Activated CD4-positive, alpha-beta T cell treated with anti-CD3 and anti-CD28 coated beads, Interleukin-2, amount 10 ng/mL, durations not matched to agents 7 days and 5 days (primary cell): ENCODE measurements at places on chromosomes 11 and 22.

GRCh38 chr11:112581747-112582146 is 321.1 kb upstream of the PLET1 start:
- H3K27ac ChIP-seq = no peak overlapping the region
- H3K4me3 ChIP-seq = no peak overlapping the region
- DNase-seq = no peak
- H3K4me1 ChIP-seq = no peaks in the 10 kb centered on the region
- H3K36me3 ChIP-seq = no peaks in the 10 kb centered on the region
- no peaks in the 10 kb centered on the region for H3K27me3 ChIP-seq

- peaks cover 34% of the 10 kb centered on the region for H3K4me1 ChIP-seq
- no peaks in the 10 kb centered on the region for H3K27me3 ChIP-seq
- no peak for DNase-seq
- H3K36me3 ChIP-seq = peaks cover 2% of the 10 kb centered on the region
- H3K27ac ChIP-seq = peak overlapping the region; percentile 95
- peak overlapping the region; percentile 98 for H3K4me3 ChIP-seq
These were observed 284 bp downstream of the CCS start for GRCh38 chr11:66593303-66593635.

- peaks cover 24% of the 10 kb centered on the region for H3K4me1 ChIP-seq
- peak overlapping the region; percentile 86 for H3K27ac ChIP-seq
- DNase-seq = no peak
- H3K4me3 ChIP-seq = peak overlapping the region; percentile 89
- H3K27me3 ChIP-seq = no peaks in the 10 kb centered on the region
These were observed 457 bp downstream of the RNF141 start for GRCh38 chr11:10540546-10540914.

GRCh38 chr11:44761551-44761961 is 34.8 kb downstream of the TSPAN18 start:
- no peak for DNase-seq
- no peaks in the 10 kb centered on the region for H3K36me3 ChIP-seq
- no peaks in the 10 kb centered on the region for H3K4me1 ChIP-seq
- H3K27me3 ChIP-seq = peaks cover 11% of the 10 kb centered on the region
- H3K4me3 ChIP-seq = no peak overlapping the region

GRCh38 chr22:30640361-30640760 is 4.8 kb downstream of the SLC35E4 start:
- no peaks in the 10 kb centered on the region for H3K27me3 ChIP-seq
- H3K4me3 ChIP-seq = no peak overlapping the region
- no peak for DNase-seq
- H3K4me1 ChIP-seq = peaks cover 32% of the 10 kb centered on the region
- H3K36me3 ChIP-seq = peaks cover 9% of the 10 kb centered on the region

DNA sequence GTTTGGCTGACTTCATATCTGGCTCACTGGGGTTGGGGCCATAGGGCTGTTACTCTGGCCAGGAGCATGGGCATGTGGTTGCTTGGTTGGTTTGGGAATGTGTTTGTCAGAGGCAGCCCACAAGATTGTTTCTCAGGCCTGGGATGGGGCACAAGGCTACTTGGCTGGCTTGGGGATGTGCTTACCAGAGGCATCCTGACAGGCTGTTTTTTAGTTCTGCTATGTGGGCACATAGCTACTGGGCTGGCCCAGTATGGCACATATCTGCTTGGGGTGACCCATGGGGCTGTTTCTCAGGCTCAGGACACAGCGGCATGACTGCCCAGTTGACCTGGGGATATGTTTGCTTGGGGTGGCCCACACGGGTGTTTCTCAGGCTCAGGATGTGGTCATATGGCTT is 94.6 kb upstream of the PGR start:
- no peaks in the 10 kb centered on the region for H3K4me1 ChIP-seq
- no peak overlapping the region for H3K27ac ChIP-seq
- no peaks in the 10 kb centered on the region for H3K27me3 ChIP-seq
- no peaks in the 10 kb centered on the region for H3K36me3 ChIP-seq
- no peak overlapping the region for H3K4me3 ChIP-seq

DNA sequence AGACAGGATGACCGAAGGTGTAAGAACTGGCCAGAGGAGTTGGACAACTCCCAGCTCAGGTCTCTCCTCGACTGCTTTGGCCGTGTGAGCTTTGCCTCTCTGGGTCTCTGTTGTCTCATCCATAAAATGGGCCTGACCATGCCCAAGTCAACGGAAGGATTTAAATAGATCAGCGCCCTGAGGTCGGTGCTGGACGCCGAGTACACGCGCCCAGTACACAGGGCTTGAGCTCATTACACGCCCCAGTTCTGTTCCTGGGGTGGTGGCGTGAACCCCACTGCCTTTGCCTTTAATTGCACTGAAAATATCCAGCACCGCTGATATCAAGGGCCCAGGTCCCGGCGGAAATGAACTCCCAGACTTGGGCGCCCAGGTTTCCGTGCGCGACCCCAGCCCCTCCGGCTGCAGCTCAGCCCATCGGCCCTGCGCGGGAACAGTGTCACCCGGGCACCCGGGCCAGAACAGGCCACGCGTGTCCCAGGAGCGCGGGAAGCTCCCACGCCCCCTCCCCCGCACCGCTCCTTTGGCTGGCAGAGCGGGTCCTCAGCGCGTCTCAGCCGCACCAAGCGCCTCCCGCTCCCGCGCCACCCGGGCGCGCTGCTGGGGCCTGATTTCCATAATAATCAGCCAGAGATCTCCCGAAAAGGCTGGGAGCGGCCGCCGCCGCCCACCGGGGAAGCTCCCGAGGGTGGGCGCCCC is 42.2 kb downstream of the CYTH4 start:
- no peak overlapping the region for H3K27ac ChIP-seq
- no peak overlapping the region for H3K4me3 ChIP-seq
- no peaks in the 10 kb centered on the region for H3K36me3 ChIP-seq
- no peaks in the 10 kb centered on the region for H3K4me1 ChIP-seq
- no peak for DNase-seq

- no peak for DNase-seq
- no peak overlapping the region for H3K27ac ChIP-seq
These were observed 73.8 kb upstream of the GAL start for GRCh38 chr11:68610452-68611116.

DNA sequence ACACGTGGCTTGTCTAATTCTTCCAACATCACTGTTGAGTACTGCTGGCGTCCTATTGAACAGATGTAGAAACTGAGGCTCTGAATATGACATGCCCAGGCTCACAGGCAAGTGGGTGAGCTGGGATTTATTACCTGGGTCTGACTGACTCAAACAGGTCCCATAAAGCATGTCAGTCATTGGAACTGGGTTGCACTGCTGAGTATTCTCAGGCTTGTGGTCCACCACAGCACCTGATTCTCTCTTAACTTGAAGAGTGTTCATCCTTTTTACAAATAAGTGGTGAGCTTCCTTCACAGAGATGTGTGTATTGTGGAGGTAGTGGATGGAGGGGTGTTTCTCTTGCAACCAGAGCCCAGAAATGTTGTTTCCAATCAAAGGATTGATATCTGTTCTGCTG is 44.5 kb downstream of the SC5D start:
- H3K36me3 ChIP-seq = peaks cover 4% of the 10 kb centered on the region
- peak; percentile 39 for DNase-seq
- peaks cover 60% of the 10 kb centered on the region for H3K4me1 ChIP-seq
- H3K4me3 ChIP-seq = no peak overlapping the region
- peaks cover 6% of the 10 kb centered on the region for H3K27me3 ChIP-seq
- H3K27ac ChIP-seq = peak overlapping the region; percentile 55

GRCh38 chr11:116388146-116388545 is 384.6 kb downstream of the BUD13 start:
- H3K4me1 ChIP-seq = no peaks in the 10 kb centered on the region
- no peak for DNase-seq
- H3K36me3 ChIP-seq = no peaks in the 10 kb centered on the region
- H3K27ac ChIP-seq = no peak overlapping the region
- H3K27me3 ChIP-seq = no peaks in the 10 kb centered on the region

DNA sequence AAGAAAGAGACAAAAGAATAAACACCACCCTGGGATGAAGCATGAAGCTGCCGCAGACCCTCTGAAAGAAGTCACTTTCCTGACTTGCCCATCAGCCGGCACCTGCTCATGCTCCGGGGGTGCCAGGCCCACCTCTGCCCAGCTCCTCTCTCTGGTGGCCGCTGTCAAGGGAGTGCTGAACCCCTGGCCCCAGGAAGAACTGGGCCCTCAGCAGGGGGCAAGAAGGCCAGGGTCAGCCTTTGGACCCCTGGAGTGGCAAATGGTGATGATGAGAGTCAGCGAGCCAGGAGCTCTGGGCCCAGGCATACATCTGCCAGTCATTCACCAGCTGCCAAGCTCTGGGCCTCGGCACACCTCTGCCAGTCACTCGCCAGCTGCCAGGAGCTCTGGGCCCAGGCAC is 17.4 kb downstream of the TTLL8 start:
- peaks cover 22% of the 10 kb centered on the region for H3K27me3 ChIP-seq
- H3K4me1 ChIP-seq = peaks cover 2% of the 10 kb centered on the region
- no peaks in the 10 kb centered on the region for H3K36me3 ChIP-seq
- DNase-seq = no peak
- no peak overlapping the region for H3K27ac ChIP-seq

DNA sequence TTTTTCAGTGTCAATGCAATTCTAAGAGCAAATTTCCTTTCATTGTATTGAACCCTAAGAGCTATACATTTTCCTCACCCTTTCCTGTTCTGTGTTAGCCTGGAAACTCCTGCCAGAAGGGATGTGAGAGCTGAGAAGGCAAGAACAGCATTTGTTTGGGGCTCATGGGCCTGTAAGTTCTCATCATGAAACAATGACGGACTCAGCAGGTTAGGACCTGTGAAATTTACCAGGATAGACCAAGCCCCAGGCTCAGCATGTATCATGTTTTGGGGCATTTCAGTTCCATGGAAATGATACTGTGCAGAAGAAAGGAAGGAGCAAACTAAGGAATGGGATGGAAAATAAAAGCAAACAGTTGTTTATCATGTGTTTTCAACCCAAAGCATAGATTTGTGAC is 41.6 kb downstream of the NTM start:
- no peak for DNase-seq
- no peaks in the 10 kb centered on the region for H3K27me3 ChIP-seq
- H3K36me3 ChIP-seq = no peaks in the 10 kb centered on the region
- no peak overlapping the region for H3K4me3 ChIP-seq

- no peaks in the 10 kb centered on the region for H3K36me3 ChIP-seq
- no peaks in the 10 kb centered on the region for H3K4me1 ChIP-seq
- no peak overlapping the region for H3K27ac ChIP-seq
These were observed 127.7 kb downstream of the MN1 start for GRCh38 chr22:27673839-27674238.

GRCh38 chr22:40967111-40967760 is 16.1 kb downstream of the RBX1 start:
- no peak overlapping the region for H3K4me3 ChIP-seq
- peaks cover 23% of the 10 kb centered on the region for H3K4me1 ChIP-seq
- no peaks in the 10 kb centered on the region for H3K27me3 ChIP-seq
- DNase-seq = no peak

GRCh38 chr11:132944569-132944944 is 587.7 kb downstream of the OPCML start:
- peaks cover 2% of the 10 kb centered on the region for H3K4me1 ChIP-seq
- no peak overlapping the region for H3K4me3 ChIP-seq
- peaks cover 26% of the 10 kb centered on the region for H3K27me3 ChIP-seq
- no peak for DNase-seq

DNA sequence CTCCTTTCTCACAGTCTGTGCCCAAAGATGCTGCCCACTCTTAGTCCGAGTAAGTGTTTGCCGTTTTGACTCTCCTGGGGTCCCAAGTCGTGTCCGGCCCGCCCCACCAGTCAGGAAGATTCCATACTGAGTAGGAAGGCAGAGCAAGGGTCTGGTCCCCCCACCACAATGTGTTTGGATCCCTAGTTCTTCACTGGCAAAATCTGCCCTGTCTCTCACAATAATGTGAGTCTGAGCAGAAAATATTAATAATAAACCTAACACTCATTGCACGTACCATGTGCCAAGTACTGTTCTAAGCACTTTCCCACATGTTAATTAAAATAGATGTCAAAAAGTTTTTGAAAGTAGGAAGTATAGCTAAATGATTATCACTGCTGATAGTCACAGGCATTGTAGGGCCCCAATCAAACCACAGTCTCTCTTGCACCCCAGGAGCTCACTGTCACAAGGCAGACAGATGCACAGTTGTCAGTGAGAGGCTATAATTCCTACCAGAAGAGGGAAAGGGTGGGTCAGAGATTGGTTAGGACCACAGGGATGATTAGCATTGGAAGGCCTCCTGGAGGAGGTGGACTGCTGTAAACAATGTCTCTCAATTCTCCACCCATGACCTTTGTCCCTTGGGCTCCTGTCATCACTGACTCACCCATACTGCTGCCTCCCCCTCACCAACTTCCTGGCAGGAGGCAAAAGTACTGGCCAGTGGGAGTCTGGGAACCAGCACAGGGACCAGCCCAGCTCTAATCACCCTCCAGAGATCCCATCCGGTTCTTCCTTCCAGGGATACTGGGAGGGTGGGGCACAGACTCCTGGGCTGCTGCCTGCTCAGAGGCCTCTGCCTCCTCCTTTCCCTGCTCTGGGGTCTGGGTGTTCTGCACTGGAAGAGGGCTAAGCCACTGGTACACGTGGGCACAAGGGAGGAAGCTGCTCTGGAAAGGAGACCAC is 1.0 kb upstream of the POLD4 start:
- peak overlapping the region; percentile 99 for H3K27ac ChIP-seq
- peak overlapping the region; percentile 89 for H3K4me3 ChIP-seq
- peaks cover 36% of the 10 kb centered on the region for H3K4me1 ChIP-seq
- H3K27me3 ChIP-seq = peaks cover 12% of the 10 kb centered on the region
- peaks cover 8% of the 10 kb centered on the region for H3K36me3 ChIP-seq

DNA sequence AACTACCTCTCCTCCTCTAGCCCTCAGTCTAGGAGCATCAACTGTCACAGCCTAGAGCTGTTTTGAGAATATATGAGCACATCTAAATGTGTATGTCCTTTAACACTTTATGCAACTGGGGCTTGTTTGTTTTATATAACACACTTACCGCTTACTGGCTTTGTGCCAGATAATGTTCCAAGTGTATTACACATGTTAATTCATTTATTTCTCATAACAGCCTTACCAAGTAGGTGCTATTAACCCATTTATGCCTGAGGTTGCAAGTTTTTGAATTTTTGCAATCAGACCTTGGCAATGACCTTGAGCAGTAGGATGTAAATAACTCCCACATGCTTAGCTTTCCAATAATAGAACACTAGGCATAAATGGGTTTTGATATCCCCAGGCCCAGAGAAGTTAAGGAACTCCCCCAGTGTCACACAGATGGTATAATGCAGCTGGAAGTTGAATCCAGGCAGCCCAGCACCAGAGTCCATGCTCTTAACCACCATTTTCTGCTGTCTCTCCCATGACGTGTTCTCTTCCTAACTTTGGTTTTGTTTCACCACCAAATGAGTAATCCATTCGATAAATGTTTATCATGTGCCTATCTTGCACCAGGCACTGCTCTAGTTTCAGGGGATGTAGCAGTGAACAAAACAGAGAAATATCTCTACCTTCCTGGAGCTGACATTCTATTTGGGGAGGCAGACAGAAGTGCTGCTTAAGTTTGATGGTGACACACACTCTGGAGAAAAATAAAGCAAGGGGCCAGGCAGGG is 23.1 kb downstream of the PRDM11 start:
- no peak overlapping the region for H3K27ac ChIP-seq
- no peaks in the 10 kb centered on the region for H3K36me3 ChIP-seq
- no peak overlapping the region for H3K4me3 ChIP-seq
- H3K4me1 ChIP-seq = peaks cover 3% of the 10 kb centered on the region
- no peak for DNase-seq
- H3K27me3 ChIP-seq = no peaks in the 10 kb centered on the region
